Progenitor cell of endocrine pancreas (in vitro differentiated cells): ENCODE measurements at places on chromosomes 6 and 20. TPM values are rescaled to one million over a fixed set of nuclear protein-coding genes. Genes with fewer than 3 reads are reported as not detected.

The SLC17A1 gene
- total RNA-seq, result 0.49 TPM in 1 of 2 replicates, not detected in the other

The RBPJL gene
- total RNA-seq, result 1.4 and 1.5 TPM in 2 replicates

The EPM2A gene
- 14.7 and 15.6 TPM in 2 replicates for total RNA-seq

The RIPPLY2 gene
- not detected in 2 replicates for total RNA-seq

The CENPQ gene
- total RNA-seq, result 7.8 and 8.0 TPM in 2 replicates

The NUP153 gene
- 50.3 and 53.4 TPM in 2 replicates for total RNA-seq

The TMEM170B gene
- total RNA-seq, result 7.3 and 7.6 TPM in 2 replicates

The ISM1 gene
- 0.36 and 0.73 TPM in 2 replicates for total RNA-seq

The LBP gene
- not detected in 2 replicates for total RNA-seq

The TRIM40 gene
- total RNA-seq, result not detected in 2 replicates

GRCh38 chr6:105814745-105815536, 271.2 kb upstream of the PRDM1 start:
- no peak overlapping the region for H3K4me3 ChIP-seq
- no peak overlapping the region for H3K27ac ChIP-seq
- H3K4me1 ChIP-seq, result peaks cover 17% of the 10 kb centered on the region
- peaks cover 30% of the 10 kb centered on the region for H3K27me3 ChIP-seq
- no peak for DNase-seq

DNA sequence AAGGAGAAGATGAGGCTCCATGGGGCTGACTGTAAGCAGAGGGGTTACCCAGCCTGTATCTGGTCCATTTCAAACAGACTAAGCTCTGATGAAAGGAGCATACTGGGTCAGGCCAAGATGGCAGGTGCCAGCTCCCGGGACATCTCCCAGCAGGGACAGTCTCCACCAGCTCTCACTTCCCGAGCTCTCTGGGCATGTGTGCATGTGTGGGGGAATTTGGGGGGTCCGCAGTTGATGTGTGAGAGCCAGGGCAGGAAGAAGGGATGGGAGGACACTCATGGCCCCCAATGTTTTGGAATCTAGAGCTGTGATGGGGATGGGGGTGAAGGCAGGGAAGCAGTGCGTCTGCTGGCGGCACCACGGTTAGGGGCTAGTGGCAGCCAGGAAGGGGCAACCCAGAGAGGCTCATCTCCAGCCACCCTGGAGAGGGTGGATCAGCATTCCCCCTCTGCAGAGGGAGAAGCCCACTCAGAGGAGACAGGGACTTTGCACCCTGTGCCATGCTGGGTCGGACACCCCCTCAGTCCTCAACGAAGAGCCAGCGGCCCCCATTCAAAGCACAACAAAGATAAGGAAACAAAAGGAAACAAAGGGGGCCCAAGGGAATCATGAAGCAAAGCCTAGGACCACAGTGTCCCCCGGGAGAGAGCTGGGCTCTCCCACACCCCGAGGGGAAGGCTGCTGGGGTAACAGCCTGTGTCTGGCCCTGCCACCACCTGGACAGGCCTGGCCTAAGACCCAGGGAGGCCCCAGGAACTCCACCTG, 52.4 kb downstream of the DSTN start:
- peak overlapping the region; percentile 89 for H3K27ac ChIP-seq
- no peaks in the 10 kb centered on the region for H3K27me3 ChIP-seq
- DNase-seq, result no peak
- peaks cover 8% of the 10 kb centered on the region for H3K36me3 ChIP-seq
- peaks cover 3% of the 10 kb centered on the region for H3K4me1 ChIP-seq
- no peak overlapping the region for H3K4me3 ChIP-seq

DNA sequence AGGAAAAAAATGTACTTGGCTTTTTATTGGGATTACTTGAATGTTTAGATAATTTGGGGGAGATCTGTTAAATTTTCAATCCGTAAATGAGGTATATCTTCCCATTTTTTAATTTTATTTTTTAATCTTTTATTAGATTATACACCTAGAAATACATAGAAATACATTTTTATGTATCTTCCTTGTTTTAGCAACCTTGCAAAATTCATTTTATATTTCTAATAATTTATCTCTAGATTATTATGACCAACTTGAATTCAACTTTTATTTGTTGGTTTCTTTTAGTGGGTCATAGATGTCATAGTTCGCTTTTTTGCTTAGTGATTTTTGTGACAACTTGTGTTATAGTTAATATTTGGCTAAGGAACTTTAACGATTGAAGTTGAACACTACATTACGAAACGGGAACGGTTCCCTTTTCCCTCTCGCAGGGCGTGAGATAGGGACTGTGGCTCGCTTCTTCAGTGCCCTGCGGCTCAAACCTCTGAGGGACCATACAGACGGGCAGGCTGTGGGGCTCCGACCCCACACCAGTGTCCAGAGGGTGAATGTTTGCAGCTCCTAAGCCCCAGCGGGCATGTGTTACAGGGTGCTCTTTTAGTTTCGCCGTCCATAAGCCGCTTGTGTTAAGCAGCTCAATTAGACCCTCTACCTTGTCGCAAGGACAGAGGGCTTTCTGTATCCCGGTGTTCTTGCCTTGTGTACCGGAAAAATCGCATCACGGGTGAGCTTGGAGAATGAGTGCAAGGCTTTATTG, 53.8 kb downstream of the PRND start:
- H3K36me3 ChIP-seq, result no peaks in the 10 kb centered on the region
- H3K27me3 ChIP-seq, result peaks cover 3% of the 10 kb centered on the region
- no peak for DNase-seq
- no peak overlapping the region for H3K4me3 ChIP-seq

GRCh38 chr6:16251706-16252105, 13.3 kb downstream of the GMPR start:
- H3K27me3 ChIP-seq, result peaks cover under 1% of the 10 kb centered on the region
- H3K4me3 ChIP-seq, result no peak overlapping the region
- H3K4me1 ChIP-seq, result peaks cover 14% of the 10 kb centered on the region
- H3K36me3 ChIP-seq, result peaks cover 1% of the 10 kb centered on the region
- DNase-seq, result no peak
- H3K27ac ChIP-seq, result no peak overlapping the region

DNA sequence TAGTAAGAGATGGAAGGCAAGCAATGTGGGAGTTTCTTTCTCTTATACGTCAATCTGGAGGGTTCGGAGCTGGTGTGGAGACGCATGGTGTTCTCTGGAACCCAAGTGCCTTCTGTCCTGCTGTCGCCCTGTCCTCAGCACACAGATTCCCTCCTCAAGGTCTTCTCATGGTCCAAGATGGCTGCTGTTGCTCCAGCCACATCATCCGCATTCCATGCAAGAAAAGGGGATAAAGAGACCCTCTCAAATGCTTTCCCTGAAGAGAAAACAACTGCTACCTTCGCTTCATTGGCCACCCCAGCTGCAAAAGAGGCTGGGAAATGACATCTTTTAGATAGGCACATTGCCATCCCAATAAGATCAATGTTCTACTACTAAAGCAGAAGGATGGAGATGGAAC, 151.2 kb downstream of the ANKRD60 start:
- H3K4me1 ChIP-seq, result no peaks in the 10 kb centered on the region
- no peak overlapping the region for H3K4me3 ChIP-seq
- no peaks in the 10 kb centered on the region for H3K36me3 ChIP-seq
- peaks cover 20% of the 10 kb centered on the region for H3K27me3 ChIP-seq

GRCh38 chr6:129680633-129681032, 29.3 kb downstream of the ARHGAP18 start:
- H3K27me3 ChIP-seq, result no peaks in the 10 kb centered on the region
- no peak for DNase-seq
- H3K4me3 ChIP-seq, result no peak overlapping the region
- H3K4me1 ChIP-seq, result peaks cover 53% of the 10 kb centered on the region
- peak overlapping the region; percentile 60 for H3K27ac ChIP-seq

DNA sequence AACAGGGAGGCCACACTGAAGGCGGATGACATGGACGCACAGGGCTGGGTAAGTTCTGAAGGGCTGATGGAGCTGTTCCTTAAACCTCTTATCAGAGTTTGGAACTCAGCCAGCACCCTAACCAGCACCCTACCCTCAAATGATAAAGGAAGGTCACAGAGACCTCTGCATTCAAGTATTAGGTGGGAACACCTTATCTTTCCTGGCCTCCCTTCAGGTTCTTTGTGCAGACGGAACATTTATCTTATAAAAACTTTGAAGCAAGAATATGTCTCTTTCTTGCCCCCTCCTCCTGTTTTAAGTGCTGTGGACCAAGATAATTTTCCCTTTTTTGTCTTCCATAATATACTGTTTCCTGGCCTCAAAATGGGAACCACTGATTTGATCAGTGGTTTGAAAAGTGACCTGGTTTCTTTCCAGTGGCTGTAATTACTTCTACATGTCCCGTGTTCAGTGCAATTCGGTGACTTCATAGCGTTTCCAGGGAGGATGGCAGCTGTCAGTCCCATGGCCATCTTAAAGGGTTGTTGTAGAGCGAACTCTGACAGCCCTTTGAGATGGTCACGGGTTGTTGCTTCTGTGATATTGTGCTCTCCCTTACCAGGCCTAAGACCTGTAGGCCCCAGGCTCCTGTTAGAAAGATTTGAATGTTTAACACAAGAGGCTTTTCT, 213.2 kb upstream of the MYLIP start:
- no peak overlapping the region for H3K27ac ChIP-seq
- DNase-seq, result no peak
- H3K4me1 ChIP-seq, result peaks cover 7% of the 10 kb centered on the region
- H3K4me3 ChIP-seq, result no peak overlapping the region
- H3K27me3 ChIP-seq, result peaks cover 12% of the 10 kb centered on the region

DNA sequence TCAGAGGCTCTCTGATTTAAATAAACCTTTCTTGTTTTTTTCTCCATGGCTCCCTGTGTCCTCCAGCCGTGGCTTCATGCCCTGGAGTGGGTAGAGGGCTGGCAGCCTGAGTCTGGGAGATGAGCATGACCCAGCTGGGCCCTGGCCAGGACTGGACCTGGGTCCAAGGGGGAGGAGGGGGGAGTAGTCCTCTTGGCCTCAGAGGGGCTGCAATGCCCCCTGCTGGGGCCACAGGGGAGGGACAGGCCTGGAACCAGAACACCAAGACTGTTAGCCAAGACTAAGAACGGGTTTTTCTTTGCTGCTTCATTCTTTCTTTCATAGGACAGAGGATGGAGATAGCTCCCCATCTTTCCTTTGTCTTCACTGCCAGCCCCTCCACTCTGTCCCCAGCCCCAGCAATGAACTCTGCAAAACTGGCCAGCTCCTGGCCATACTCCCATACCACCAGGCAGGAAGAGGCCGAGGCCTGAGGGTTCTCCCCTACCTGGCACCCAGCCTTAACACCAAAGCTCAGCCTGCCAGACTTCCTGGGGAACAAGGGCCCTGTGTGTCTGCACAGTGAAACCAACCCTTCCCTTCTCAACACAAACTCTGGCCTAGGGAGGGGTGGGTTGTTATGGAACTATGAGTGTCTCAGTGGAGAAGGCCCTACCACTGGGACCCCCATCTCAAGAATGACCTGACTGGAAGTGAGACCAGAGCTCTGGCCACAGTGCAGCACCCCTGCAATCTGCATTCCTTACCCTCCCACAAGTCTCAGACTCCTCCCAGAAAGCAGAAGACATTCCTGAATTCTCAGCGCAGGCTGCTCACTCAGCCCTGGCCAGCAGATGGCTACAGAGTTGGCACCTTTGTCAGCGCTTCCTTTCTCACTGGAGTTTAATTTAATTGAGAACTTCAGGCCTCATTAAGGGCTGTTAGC, 11.0 kb downstream of the SLC29A1 start:
- no peak overlapping the region for H3K4me3 ChIP-seq
- H3K4me1 ChIP-seq, result peaks cover 10% of the 10 kb centered on the region
- peak; percentile 42 for DNase-seq

GRCh38 chr6:89518352-89519055, 85.6 kb downstream of the ANKRD6 start:
- H3K27me3 ChIP-seq, result no peaks in the 10 kb centered on the region
- DNase-seq, result no peak
- no peak overlapping the region for H3K27ac ChIP-seq

- peaks cover 34% of the 10 kb centered on the region for H3K27me3 ChIP-seq
- H3K4me3 ChIP-seq, result no peak overlapping the region
- H3K27ac ChIP-seq, result no peak overlapping the region
- DNase-seq, result no peak
- H3K4me1 ChIP-seq, result peaks cover 4% of the 10 kb centered on the region
Observed at GRCh38 chr20:60553095-60553494, 594.9 kb downstream of the CDH26 start.

- peak overlapping the region; percentile 95 for H3K4me3 ChIP-seq
- DNase-seq, result peak; percentile 87
- peaks cover 13% of the 10 kb centered on the region for H3K4me1 ChIP-seq
- H3K27ac ChIP-seq, result peak overlapping the region; percentile 96
- peaks cover 4% of the 10 kb centered on the region for H3K27me3 ChIP-seq
Observed at GRCh38 chr6:41786451-41787218, 859 bp upstream of the TOMM6 start.

- H3K27me3 ChIP-seq, result no peaks in the 10 kb centered on the region
- H3K4me1 ChIP-seq, result no peaks in the 10 kb centered on the region
- no peak overlapping the region for H3K27ac ChIP-seq
- peaks cover 71% of the 10 kb centered on the region for H3K36me3 ChIP-seq
- no peak for DNase-seq
Observed at GRCh38 chr20:24977797-24978196, 14.8 kb downstream of the APMAP start.

DNA sequence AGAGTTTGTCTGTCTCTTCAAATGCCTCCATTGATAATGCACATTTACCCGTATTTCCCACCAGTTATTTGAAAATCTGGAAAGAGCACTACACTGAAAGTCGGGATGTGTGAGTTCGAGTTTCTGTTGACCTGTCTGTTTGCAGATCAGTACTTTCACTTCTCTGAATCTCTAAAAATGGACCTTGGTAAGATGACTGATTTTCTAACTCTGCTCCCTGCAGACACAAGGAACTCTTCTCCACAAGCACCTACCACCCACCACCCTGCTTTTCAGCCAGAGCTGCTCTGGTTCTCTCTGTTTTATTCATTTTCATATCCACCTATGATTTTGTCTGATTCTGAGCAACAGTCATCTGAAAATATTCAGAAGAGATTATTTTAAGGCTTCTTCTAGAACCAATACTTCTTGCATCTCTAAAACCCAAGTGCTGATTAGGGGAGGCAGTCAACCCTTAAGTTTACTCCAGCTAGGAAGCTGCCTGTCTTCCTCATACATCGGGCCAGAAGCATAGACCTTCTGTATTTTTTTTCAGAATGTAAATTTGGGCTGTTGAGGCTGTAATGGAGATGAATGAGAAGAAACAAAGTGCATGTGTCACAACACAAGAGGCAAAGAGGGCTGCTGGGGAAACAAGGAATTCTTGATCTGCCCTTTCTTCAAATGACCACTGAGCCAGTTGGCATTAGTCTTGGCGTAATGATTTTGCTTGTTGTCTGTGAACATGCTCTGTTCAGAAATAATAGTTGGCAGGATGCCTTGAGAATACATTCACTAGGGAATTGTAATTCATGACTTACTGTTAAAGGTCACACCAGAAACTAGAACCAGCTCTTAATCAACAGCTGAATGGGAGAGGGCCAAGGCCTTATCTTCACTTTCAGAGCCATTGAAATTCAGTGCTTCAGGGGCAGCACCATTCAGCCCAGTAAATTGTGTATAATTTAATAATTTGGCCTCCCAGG, 85.4 kb upstream of the MYLIP start:
- H3K27ac ChIP-seq, result no peak overlapping the region
- H3K27me3 ChIP-seq, result peaks cover 3% of the 10 kb centered on the region
- DNase-seq, result no peak
- H3K36me3 ChIP-seq, result peaks cover 7% of the 10 kb centered on the region
- H3K4me1 ChIP-seq, result no peaks in the 10 kb centered on the region
- no peak overlapping the region for H3K4me3 ChIP-seq
